Activated CD8-positive, alpha-beta T cell treated with anti-CD3 and anti-CD28 coated beads, Interleukin-2, amount 10 ng/mL, durations not matched to agents 7 days and 5 days (primary cell): ENCODE measurements at places on chromosomes 13 and 19. TPM values are rescaled to one million over a fixed set of nuclear protein-coding genes. Genes with fewer than 3 reads are reported as not detected.

The SLC15A1 gene
- total RNA-seq, result not detected

The AXL gene
- not detected for total RNA-seq

The ZNF534 gene
- total RNA-seq, result not detected

The THSD8 gene
- total RNA-seq, result 17.7 TPM

GRCh38 chr19:33297401-33298145, 4.8 kb downstream of the CEBPA start:
- no peaks in the 10 kb centered on the region for H3K36me3 ChIP-seq
- H3K4me3 ChIP-seq, result no peak overlapping the region
- DNase-seq, result no peak
- no peak overlapping the region for H3K27ac ChIP-seq
- no peaks in the 10 kb centered on the region for H3K4me1 ChIP-seq
- peaks cover 36% of the 10 kb centered on the region for H3K27me3 ChIP-seq

GRCh38 chr19:3272952-3273351, 48.5 kb downstream of the CELF5 start:
- no peaks in the 10 kb centered on the region for H3K36me3 ChIP-seq
- no peak for DNase-seq
- no peak overlapping the region for H3K4me3 ChIP-seq
- H3K4me1 ChIP-seq, result peaks cover 18% of the 10 kb centered on the region
- peaks cover 33% of the 10 kb centered on the region for H3K27me3 ChIP-seq

DNA sequence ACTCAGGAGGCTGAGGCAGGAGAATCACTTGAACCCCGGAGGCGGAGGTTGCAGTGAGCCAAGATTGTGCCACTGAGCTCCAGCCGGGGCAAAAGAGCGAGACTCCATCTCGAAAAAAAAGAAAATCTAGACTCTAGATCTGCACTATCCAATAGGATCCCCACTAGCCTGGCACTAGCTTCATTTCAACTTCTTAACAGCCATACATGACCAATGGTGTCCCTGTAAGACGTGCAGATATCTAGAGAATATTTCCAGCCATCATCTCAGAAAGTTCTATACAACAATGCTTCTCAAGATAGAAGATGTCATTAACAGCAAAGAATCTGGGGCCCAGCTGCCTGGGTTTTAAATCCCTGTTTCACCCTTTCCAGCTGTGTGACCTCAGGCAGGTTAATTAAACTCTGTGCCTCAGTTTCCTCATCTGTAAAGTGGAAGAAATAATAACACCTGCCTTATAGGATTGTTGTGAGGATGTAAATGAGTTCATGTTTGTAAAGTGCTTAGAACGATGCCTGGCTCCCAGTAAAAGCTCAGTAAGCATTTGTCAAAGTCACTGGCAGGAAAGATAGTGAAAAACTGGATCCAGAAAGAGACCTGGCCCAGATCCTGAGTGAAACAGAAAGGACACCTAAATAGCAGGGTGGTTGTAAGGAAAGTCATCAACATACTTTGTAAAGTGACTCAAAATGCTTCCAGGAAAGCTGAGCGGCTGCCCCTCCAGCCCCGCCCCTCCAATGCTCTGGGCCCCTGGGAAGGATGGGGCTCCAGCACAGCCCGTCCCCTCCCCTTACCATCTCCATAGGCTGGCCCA, 13.5 kb downstream of the WIZ start:
- H3K4me1 ChIP-seq, result peaks cover 23% of the 10 kb centered on the region
- no peak overlapping the region for H3K27ac ChIP-seq
- DNase-seq, result no peak
- peaks cover 11% of the 10 kb centered on the region for H3K36me3 ChIP-seq

DNA sequence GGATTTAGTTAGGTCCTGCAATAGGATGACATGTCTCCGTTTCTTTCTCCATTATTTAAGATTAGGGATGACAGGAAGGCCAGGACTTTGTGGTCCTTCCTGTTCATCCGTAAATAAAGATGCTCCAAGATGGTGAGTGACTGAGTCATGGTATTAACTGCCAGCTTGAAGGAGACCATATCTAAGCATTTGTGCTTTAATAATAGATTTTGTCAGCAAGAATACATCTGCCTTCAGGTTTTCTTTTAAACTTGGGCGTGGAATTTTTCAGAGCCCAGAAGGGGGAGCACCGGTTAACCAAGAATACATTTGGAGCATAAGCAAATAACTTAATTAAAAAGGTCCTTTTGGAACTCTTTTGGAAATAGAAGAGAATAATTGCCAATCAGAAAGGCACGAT, 68.2 kb downstream of the ARHGAP35 start:
- no peak for DNase-seq
- H3K4me3 ChIP-seq, result no peak overlapping the region
- H3K36me3 ChIP-seq, result peaks cover 9% of the 10 kb centered on the region
- no peaks in the 10 kb centered on the region for H3K27me3 ChIP-seq
- H3K27ac ChIP-seq, result no peak overlapping the region

DNA sequence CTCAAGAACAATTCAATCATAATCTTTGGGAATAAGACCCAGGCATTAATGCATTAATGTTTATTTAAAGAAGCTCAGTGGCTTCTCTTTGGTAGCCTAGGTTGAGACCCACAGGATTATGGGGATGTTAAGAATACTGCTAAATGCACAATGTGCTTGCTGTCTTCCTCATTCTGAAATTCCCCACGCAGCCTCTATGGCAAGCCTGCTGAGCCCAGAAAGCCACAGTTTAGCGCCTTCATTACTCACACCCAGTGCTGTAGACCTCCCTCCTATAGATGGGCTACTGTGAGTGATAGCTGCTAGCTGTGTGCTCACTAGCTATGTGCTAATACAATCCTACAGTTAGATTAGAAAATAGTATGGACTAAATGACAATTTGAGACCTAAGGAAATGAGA, 90.6 kb downstream of the TNFSF13B start:
- no peaks in the 10 kb centered on the region for H3K4me1 ChIP-seq
- no peaks in the 10 kb centered on the region for H3K36me3 ChIP-seq
- no peak for DNase-seq
- H3K27me3 ChIP-seq, result no peaks in the 10 kb centered on the region

GRCh38 chr13:77262198-77262597, 64.7 kb downstream of the MYCBP2 start:
- peaks cover 32% of the 10 kb centered on the region for H3K36me3 ChIP-seq
- no peaks in the 10 kb centered on the region for H3K4me1 ChIP-seq
- no peaks in the 10 kb centered on the region for H3K27me3 ChIP-seq
- H3K4me3 ChIP-seq, result no peak overlapping the region

DNA sequence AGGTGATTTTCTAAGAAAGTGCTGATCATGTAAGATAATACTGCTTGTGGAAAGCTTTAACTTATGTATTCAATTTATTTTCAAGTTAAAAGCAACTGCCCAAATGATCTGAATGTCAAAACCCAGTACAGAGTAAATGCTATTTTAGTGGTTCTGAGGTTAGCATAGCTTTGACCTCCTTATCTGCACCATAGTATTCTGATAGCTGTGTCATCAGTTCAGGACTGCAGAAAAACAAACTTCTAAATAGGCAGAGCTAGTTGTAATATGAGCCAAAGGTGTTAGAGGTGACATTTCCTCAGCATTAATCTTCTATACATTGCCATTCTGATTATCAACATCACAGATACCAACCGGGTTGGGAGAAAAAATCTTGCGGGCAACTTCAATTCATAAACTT, 758.7 kb downstream of the SLITRK5 start:
- no peaks in the 10 kb centered on the region for H3K4me1 ChIP-seq
- no peaks in the 10 kb centered on the region for H3K27me3 ChIP-seq
- no peaks in the 10 kb centered on the region for H3K36me3 ChIP-seq
- no peak overlapping the region for H3K27ac ChIP-seq
- no peak for DNase-seq

- no peak overlapping the region for H3K4me3 ChIP-seq
- H3K4me1 ChIP-seq, result peaks cover 6% of the 10 kb centered on the region
- DNase-seq, result no peak
- no peak overlapping the region for H3K27ac ChIP-seq
- H3K36me3 ChIP-seq, result no peaks in the 10 kb centered on the region
- peaks cover 17% of the 10 kb centered on the region for H3K27me3 ChIP-seq
These were observed 106.1 kb downstream of the HSPH1 start for GRCh38 chr13:31055589-31055988.

DNA sequence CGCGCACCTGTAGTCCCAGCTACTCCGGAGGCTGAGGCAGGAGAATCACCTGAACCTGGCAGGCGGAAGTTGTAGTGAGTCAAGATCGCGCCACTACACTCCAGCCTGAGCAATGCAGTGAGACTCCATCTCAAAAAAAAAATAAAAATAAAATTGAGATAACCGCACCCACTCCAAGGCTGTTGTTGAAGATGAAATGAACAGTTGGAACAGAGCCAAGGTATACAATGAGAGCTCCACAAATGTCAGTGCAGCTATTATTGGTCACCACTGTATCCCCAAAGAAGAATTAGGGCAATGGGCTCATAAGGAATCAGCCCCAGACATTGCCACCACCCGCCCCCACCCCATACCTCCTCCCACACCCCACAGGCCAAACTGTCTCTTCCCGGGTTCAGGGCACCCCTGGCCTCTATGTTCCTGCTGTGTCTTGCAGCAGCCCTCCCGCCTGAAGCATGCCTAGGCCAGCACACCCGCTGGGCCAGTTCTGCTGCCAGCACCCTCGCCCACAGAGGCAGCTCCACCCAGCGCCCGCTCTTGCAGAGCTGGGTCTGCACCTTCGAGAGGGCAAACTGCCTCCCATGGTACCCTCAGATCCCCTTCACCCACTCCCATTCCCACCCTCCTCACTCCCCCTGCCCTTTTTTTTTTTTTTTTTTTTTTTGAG, 3.5 kb upstream of the S1PR5 start:
- peaks cover 27% of the 10 kb centered on the region for H3K4me1 ChIP-seq
- H3K27ac ChIP-seq, result no peak overlapping the region
- DNase-seq, result no peak
